ENCODE measurements at places on chromosomes 6 and 20.

DNA sequence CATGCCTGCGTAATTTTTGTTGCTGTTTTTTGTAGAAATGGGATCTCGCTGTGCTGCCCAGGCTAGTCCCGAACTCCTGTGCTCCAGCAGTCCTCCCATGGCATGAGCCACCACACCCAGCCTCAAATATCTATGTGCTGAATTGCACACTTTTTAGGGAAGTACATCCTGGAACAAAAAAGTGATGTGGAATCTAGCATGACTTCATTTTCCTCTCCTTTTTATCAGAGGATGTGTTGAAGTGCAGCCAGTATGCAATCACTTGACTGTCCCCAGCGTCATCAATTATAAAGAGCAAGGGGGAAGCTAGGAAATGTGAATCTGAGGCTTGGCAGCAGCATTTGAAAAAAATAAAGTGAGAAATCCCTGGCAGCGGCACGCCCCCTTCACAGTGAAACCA is 6.4 kb upstream of the EXOC2 start:
- no peak for DNase-seq

DNA sequence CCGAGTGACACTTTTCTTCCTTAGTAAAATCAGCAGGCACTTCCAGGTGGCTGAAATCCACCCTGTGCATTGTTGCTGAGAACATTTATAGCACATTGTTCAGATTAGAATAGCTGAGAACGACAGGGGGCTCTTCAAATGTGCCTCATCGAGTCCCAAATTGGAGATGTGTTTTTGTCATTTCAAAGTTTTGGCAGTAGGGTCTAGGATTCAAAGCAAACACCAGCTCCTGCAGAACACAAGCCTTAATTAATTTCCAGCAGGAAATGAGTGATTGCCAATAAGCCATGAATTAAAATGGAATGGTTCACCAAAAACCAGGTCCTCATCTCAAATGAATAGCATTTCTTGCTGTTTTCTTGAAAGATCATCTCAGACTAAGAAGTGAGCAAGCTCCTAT is 171.6 kb downstream of the PLCB1 start:
- DNase-seq = no peak

DNA sequence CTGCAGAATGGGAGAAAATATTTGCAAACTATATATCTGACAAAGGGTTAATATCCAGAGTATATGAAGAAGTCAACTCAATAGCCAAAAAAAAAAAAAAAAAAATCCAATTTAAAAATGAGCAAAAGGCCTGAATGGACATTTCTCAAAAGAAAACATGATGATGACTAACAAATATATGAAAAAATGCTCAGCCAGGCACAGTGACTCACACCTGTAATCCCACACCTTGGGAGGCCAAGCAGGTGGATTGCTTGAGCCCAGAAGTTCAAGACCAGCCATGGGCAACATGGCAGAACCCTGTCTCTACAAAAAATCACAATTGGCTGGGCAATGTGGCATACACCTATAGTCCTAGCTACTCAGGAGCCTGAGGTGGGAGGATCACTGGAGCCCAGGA is 2.1 kb upstream of the ECHDC1 start:
- no peak for DNase-seq

DNA sequence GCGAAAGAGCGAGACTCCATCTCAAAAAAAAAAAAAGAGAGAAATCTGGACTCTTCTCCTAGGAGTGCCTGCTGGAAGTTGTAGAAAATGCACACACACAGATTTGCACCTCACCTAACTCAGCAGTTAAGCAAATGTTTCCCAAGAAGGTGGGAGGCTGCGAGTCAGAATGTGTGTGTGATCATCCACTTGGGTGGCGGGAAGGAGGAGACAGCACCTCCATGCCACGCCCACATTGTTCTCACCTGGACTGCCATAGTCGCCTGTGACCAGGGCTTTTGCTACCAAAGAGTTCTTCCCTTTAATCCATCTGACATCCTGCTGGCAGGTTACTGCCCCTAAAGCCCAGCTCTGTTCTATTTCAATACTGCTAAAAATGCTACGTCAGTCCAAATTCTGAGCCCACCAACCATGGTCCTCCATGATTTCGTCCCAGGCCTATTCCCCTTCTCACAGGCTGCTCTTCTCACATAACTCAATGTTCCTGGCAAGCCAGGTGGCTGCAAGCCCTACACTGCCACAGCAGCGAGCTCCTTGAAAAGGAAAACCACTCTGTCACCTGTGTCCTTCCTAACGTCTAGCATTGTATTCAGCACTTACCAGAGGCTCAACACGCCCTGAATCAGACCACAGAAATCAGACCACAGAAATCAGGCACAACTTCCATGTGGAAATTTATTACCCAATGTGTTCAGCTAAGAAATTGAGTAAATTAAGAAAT is 77.5 kb downstream of the PSMG4 start:
- DNase-seq = no peak

DNA sequence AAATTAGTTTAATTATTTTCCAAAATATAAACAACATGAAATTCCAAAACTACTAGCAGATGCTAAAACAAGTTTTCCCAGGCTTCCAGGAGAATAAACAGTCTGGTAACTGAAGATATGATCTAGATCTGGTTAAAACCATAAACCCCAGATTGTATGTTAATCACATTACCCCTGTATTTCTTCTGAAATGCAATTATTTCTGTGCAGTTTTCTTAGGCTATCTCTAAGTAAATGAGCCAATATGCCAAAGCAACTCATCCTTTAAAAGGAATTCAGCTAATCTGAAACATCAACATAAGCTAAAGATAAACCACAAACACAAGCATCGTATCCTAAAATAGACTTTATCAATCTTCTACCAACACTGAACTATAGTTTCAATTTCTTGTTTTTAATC is 44.6 kb upstream of the SENP6 start:
- no peak for DNase-seq

DNA sequence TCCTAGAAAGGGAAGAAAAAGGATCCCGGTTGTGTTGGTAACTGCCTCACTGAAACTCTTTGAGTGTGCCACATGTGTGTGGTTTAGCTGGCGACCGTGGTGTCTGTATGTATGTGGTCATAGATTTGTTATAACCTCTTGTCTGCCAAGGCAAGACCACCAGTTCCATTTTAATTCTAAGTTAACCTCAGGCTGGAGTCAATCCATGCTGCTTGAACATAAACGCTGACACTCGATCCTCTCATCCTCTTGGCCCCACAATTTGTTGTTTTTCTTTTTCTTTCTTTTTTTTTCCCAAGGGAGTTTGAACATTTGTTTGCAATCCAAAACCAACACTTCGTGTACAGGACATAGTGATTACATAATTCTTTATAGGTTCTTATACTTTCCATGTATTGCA is 318.9 kb upstream of the JAG1 start:
- DNase-seq = no peak

DNA sequence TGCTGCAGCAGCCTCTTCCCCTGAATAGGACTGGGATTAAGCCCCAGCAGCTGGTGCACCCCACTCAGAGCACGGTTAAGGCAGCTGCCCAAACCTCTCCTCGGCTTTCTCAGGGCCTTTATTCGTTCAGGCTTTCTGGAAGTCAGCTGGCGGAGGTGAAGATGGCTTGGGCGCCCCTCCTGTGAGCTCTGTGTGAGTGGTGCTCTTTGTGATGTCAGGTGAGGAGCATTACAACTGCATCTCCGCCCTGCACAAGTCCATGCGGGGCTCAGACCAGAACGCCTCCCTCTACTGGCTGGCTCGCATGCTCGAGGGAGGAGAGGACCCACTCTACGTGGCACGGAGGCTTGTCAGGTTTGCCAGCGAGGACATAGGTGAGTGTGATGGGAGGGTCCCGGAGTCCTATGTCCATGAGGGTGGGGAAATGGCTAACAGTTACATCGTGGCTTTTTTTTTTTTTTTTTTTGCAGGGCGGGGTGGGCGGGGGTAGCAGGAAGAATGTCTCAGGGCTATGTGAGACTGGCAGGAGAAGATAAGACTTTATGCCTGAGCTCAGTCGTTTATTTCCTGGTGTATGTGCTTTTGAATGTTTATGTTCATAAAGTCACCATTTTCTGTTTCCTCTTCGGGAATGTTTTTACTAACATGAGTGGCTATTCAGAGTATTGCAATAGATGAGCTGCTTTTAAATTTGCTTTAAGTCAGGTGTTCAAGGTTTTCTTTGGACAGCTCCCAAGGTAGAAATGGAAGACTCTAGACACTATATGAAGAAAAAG is 18.2 kb downstream of the WRNIP1 start:
- no peak for DNase-seq

- no peak for DNase-seq
These were observed 27.7 kb upstream of the CARMIL1 start for GRCh38 chr6:25251426-25251825.

- DNase-seq = no peak
These were observed 57.4 kb downstream of the STMND1 start for GRCh38 chr6:17159240-17159639.

Measured in activated CD8-positive, alpha-beta memory T cell treated with anti-CD3 and anti-CD28 coated beads for 4 hours (primary cell).